ENCODE measurements at places on chromosomes 5 and 9.

- DNase-seq, result no peak
These were observed 54.0 kb upstream of the CXCL14 start for GRCh38 chr5:135632798-135633197.

DNA sequence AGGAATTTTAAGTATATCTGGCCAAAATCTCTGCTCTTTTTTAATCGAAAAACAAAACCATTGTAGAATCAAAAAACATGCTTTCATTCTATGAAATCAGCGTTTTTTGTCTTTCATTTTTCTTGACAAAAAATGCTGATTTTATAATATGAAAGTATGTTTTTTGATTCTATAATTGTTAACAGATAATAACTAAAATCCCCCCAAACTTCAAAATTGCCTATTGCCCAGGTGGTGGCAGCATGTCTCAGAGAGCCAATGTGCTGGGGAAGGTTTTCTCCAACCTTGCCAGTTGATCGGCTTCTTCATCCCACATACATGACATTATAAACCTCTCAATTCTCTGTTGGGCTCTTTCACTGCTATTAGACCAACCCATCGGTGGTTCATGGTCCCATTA, 5.1 kb upstream of the SMIM15 start:
- DNase-seq, result no peak

DNA sequence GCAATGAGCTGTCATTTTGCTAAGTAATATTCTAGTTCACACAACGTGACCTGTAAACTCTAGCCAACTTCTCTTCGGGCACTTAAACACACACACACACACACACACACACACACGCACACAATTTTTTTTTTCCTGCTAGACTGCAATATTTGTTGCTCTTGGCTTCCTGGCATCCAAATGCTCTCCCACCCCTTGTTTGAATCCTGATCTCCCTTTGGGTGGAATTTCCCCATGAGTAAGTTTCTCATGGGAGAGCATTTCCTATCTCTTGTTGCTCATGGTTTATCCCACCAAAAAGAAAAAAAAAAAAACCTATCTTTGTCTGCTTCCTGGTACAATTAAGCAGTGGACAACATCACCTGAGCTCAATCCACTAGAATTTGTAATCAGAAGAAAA, 54.7 kb upstream of the TSLP start:
- DNase-seq, result no peak

GRCh38 chr5:77586101-77586500, 52.4 kb downstream of the OTP start:
- no peak for DNase-seq

DNA sequence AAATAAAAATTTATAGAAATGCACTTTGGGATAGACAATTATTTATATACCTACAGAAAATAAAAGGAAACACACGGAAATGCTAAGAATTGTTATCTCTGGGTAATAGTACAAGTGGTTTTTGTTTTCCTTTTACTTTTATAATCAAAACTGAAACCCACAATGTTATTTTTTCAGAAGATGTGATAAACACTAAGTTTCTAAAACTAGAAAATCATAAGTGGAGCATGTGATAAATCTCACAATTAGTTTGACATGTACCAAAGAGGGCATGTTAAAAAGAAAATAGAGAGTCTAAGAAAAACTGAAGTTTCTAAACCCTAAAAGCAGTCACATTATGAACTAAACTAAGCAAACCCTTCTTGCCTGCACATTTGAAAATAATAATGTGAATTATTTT, 61.1 kb downstream of the OXCT1 start:
- no peak for DNase-seq

- no peak for DNase-seq
These were observed 63.3 kb upstream of the GAS1 start for GRCh38 chr9:87010626-87011025.

- DNase-seq, result no peak
These were observed 5.6 kb downstream of the TBC1D9B start for GRCh38 chr5:179901915-179902762.

- DNase-seq, result no peak
These were observed 635.4 kb downstream of the NR2F1-AS1 start for GRCh38 chr5:92945605-92946097.

GRCh38 chr5:135604056-135604455, 25.3 kb upstream of the CXCL14 start:
- DNase-seq, result no peak
